Sciatic nerve (tissue), 2 donors: ENCODE measurements at places on chromosomes 16 and 17.

GRCh38 chr16:19555938-19556771 is 652 bp downstream of the VPS35L start:
- no peak for DNase-seq

- no peak for DNase-seq
Observed at GRCh38 chr17:34269969-34270368, at the start of gene CCL7. Gene CCL7 (plus strand): TSS chr17:34270221. CDS start chr17:34270291, 70 bp downstream.

GRCh38 chr16:89431158-89431584 is 59.2 kb downstream of the ANKRD11 start:
- no peak for DNase-seq

GRCh38 chr17:80183581-80184422 is 14.0 kb downstream of the CARD14 start:
- DNase-seq = no peak

DNA sequence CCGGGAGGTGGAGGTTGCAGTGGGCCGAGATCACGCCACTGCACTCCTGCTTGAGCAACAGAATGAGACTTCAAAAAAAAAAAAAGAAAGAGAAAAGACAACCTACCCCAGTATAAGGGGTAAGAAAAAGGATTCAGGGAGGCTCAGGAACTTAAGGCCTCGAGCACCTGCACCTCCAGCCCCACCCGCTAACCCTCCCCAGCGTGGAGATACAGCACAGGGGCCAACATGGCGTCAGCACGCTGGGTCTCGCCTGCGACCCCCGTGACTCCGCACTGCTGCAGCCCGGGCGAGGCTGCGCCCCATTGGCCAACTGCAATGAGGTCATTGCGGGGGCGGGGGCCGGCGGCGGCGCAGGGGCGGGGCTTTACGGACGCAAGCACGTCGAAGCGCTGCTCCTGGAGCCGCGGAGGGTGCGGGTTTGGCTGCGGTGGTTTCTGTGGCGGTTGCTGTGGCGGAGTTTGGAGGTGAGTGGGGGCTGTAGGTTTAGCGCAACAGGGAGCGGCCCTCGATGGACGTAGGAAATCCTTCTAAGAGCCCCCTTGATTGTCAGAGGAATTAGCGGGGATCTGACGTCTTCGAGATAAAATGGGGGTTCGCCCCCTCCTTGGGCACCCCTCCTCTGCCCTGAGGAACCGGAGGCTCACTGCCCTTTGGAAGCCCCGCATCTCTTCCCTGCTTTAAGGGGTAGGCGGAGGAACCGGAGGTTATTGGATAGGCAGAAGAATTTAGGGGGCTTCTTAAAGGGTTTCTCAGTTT is at the start of gene ATP6V0A1:
Gene ATP6V0A1 (plus strand): TSS at position 382 of the 759 bp plus-strand sequence. CDS start 2,017 bp downstream, outside the sequence.
- DNase-seq = peak; percentile 98

DNA sequence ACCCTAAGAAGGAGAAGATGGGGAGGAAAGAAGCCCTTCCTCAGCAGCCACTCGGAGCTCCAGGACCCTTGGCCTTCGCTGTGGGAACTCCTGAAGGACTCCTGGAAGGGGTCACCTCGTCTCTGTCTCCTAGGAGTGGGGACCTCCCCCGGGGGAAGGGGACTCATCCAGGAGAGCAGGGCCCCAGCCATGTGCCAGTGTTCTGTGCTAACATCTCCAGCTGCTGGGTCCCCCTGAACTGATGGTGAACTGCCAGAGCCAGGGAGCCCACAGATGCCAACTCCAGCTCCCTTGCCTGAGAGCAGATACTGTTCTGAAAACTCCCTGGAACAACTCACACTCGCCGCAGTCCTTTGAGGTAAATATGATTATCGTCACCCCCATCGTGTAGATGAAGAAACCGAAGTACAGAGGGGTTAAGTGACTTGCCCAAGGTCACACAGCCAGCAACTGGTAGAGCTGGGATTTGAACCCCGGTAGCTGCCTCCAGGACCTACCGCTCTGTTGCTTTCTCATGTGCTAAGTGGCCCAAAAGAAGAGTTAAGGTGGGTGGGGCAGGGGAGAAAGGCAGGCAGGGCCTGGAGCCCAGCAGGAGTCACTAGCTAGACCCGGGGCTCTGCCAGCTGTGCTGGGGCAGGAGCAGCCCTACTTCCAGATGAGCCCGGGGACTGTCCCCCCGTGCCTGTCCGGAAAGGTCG is 10.5 kb downstream of the TIMM22 start:
- DNase-seq = no peak

DNA sequence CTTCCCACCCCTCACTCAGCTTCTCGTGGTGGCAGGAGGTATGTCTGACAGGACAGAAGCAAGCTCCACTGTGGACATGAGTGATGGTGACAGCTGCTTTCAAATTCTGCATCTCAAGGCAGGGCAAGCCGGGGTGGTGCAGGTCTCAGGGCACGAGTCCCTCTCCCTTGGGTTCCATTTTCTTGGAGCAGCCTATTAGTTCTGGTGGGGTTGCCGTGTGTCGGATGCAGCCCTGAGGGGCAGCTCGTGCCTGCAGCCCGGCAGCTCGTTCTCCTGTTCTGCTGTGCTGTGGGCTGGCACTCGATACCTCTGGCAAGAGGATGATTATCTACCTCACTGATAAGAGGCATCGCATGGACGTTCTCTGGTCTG is 16.5 kb upstream of the CLEC18C start:
- peak; percentile 33 for DNase-seq

DNA sequence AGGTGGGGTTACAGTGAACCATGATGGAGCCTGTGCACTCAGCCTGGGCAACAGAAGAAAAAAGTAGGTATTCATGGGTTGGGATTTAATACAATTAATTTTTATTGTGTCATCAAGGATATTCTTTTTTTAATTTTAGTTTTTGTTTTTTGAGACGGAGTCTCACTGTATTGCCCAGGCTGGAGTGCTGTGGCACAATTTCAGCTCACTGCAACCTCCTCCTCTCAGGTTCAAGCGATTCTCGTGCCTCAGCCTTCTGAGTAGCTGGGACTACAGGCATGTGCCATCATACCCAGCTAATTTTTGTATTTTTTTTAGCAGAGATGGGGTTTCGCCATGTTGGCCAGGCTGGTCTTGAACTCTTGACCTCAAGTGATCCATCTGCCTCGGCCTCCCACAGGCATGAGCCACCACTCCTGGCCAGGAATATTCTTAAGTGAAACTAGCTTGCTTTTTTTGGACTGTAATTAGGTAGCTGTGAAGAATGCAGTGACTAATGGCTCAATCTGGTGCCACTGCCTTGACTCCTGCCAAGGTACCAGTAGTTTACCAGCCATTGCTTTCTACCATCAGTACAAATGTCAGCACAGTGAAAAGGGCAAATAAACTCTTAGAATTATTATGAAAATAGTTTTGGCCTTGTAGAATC is 4.8 kb downstream of the PPM1D start:
- DNase-seq = no peak

DNA sequence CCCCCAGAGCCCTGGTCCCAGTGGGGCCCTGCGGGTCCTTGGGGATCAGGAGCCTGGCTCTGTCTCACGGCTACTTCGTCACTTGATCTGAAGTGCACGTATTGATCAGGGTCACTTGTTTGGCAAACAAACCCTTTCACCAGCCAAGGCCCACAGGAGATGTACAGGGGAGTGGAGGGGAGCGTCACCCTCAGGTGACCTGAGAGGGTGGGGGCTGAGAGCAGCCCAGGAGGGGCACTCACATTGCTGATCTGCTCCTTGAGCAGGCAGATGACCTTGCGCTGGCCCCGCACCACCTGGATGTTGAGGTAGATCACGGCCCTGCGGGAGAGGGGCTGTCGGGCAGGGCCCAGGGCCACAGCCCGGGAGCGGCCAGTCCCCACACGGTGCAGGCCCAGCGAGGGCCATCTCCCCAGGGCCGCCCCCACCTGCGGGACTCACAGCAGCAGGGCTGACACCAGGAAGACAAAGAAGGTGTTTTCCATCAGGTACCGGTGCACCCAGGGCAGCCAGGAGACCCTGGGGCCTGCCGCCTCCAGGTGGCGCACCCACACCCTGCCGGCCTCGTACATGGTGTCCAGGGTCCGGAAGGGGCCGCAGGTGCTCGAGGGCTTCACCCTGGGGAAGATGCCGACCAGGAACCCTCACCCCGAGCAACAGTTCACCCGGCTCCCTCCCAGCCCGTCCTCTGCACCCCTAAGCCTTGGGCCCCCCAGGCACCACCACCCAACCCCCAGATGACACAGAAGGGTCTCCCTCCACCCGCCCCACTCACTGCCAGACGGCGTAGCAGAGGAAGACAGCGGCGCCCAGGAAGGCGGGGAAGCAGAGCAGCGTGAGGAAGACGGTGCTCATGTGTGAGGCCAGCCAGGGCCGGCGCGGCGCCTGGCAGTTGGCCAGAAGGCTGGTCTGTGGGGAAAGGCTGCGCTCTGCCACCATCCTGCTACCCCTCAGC is 11.3 kb downstream of the TMC6 start:
- DNase-seq = peak; percentile 65
